Omental fat pad (tissue), 4 donors: ENCODE measurements at places on chromosomes 3 and 15.

- DNase-seq = no peak
These were observed 192.3 kb downstream of the IGSF11 start for GRCh38 chr3:118842147-118842863.

DNA sequence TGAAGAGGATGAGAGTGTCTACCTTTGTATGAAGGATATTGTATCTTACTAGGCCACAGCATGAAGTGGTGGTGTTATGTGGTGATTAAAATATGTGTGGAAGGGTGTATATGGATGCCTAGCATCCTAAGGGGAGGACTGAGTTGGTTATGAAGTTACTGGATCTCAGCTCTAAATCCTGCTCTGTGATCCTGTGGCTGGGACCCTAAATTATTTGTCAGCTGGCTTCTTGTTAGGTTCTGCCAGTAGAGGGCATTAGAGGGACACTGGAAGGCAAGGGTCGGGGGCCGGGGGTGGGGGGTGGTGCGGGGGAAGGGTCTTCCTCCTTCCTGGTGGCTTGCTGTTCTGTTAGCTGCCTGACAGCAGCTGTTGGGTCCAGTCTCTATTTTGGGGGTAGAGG, 34.9 kb downstream of the MORF4L1 start:
- DNase-seq = no peak

GRCh38 chr3:131735116-131735515, 232.3 kb upstream of the MRPL3 start:
- DNase-seq = no peak

GRCh38 chr3:71125738-71126137, 457.8 kb downstream of the FOXP1 start:
- DNase-seq = no peak

DNA sequence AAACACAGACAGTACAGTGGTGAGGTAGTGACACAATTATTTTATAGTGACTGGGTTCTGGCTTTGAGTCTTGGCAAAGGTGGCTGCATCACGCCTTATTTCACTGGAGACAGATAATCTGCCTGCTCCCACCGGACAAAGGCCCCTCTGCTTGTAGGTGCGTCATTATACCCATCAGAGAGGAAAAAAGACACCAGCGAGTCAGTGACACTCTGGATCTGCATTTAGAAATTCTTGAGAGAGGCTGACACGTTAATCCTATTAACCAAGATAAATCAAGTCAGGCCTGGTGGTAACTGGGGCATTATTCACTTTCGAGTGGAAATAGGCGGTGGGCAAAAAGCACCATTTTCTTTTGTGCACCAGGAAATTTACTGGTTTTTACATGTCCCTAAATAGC, 76.2 kb downstream of the NR2F2 start:
- DNase-seq = no peak

GRCh38 chr15:39936187-39936586, 2.3 kb downstream of the EIF2AK4 start:
- DNase-seq = no peak

GRCh38 chr3:149037684-149038083, 46.3 kb downstream of the GYG1 start:
- DNase-seq = no peak

DNA sequence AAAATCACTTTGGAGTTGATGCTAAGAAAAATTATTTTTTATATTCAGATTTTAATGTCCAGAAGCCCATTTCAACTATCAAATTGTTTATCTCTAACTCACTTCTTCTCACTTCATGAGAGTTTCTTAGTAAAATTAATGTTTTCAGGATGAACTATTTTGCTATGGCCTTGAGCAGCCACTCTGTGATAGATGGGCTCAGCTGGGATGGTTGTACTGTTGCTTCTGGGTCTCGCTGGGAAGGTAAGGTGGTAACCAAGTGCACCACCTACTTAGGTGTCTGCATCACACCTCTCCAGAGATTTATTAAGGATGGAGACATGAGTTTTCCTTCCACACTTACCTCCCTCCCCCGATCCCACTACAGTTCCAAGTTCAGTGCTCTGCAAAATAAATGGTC, 110.3 kb upstream of the ATP2B2 start:
- no peak for DNase-seq

GRCh38 chr3:21435871-21436270, 315.1 kb downstream of the ZNF385D start:
- DNase-seq = no peak

GRCh38 chr3:170808041-170808440, 62.0 kb downstream of the RPL22L1 start:
- DNase-seq = no peak

GRCh38 chr3:159472611-159473010, 516.0 kb upstream of the IL12A start:
- DNase-seq = no peak

DNA sequence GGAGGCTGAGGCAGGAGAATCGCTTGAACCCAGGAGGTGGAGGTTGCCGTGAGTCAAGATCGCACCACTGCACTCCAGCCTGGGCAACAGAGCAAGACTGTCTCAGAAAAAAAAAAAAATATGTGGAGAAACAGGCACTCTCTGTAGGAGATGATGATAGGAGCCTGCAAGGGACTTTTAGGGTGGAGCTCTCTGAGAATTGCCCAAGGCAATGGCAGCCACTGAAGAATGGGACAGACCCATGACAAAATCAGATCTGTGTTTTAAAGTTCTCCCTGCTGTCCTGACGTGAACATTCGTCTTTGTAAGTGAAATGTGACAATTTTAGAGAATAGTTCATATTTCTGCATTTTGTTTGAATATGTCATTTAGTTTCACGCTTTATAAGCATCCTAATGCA, 50.2 kb downstream of the SOX2 start:
- no peak for DNase-seq

GRCh38 chr15:48653913-48654670, 8.6 kb upstream of the FBN1 start:
- no peak for DNase-seq

GRCh38 chr3:114216186-114216970, 21.0 kb downstream of the ZNF80 start:
- DNase-seq = no peak

DNA sequence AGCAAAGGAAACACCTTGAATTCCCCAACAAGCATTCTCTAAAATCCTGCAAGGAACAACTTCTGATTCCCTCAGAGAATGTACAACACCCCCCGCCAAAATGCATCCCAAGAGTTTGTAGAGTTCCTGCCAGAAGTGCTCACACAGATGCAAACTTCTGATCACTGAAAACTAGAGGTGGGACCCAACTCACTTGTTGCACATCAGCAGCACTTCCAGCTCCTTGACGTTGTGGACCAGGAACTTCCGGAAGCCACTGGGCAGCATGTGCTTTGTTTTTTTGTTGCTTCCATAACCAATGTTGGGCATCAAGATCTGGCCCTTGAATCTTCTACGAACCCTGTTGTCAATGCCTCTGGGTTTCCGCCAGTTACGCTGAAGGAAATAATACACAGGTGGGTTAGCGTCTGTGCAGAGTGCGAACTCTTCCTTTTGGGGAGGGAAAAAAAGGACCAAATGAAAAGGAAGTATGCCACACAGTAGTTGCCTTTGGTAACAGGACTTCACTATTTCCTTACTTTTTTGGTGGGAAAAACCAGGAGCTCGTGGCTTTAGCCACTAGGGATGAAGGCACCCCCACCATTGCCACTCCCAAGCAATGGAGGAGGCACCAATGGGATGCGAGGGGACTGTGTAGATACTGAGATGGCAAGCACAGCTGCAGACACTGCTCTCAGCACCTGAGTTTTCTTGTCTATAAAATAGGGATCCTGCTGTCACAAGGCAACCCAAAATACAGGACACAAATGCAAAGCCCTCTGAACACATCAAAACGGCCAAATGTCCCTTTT, 2.0 kb downstream of the RPL32 start:
- DNase-seq = no peak

DNA sequence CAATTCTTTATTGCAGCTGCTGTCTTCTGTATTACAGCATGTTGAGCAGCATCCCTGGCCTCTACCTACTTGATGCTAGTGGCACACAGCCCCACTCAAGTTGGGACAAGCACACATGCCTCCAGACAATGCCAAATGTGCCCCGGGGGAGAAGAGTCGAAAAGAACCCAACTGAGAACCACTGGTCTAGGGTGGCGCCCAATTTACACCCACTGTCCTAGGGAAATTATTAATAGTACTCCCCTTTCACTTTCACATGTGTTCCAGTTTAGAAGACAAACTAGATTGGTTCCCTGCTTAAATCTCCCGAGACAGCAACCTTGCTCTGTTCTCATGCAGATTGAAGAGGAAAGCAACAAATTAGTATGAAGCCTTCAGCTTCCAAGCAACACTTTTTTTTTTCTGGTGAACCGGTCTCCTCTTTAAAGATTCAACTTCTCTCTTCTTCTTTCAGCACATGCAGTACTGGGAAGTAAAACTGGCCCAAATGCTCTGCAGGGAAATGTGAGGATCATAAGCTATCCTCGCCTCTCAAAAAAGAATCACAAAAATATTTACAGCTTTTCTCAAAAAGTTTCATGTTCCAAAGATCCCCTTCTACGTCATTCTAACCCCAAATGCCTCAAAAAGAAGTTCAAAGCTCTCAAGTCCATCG, 823.9 kb upstream of the CFAP20DC start:
- DNase-seq = no peak

- DNase-seq = no peak
These were observed 106.1 kb downstream of the WDR76 start for GRCh38 chr15:43932907-43933306.

DNA sequence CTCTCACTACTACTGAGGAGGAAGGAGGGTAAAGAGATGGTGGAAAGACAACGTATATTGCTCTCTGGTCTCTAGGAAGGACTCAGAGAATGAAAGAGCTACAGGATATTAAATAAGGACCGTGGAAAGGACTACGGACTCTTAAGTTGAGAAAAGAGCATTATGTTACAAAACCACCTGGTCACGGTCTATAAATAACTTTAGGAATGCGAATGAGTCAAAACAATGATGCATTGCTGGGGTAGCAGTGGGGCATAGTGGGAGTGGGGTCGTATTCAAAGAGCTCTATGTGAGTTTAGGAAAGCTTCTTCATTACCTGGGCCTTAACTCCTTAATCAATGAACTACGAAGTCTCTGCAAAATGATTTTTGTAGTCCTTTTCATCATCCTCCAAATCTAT, 295.7 kb upstream of the SOX14 start:
- DNase-seq = no peak

DNA sequence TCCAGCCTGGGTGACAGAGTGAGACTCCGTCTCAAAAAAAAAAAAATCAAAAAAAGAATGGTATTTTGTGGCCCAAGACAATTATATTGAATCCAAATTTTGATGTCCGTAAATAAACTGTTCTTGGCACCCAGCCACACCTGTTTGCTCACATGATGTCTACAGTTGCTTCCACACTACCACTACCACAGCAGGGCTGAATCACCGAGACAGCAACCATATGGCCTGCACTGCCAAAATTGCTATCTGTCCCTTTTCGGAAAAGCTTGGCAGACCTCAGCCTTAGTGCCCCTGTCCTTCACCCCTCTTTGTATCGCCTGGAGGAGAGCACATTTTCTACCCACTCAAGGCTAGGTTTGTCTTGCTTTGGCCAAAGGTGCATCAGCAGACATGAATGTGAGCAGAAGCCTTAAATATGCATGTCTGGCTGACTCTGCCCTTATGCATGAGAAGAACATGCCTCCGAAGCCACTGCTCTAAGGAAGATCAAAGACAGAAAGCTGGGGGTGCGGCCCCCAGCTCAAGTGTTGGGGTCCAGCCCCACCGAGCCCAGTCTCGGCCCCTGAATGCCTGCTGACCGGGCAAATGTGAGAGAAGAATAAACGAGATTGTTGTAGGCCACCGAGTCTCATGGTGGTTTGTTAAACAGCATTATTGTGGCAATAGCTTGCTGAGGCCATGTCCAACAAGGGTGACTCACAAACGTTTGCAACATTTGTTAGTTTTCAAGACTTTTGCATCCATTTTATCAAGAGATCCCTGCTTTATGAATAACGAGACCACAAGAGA, 108.1 kb downstream of the TPRA1 start:
- peak; percentile 13 for DNase-seq

GRCh38 chr3:138712086-138712485, 103.5 kb downstream of the FAIM start:
- no peak for DNase-seq

- no peak for DNase-seq
These were observed 4.7 kb downstream of the GAP43 start for GRCh38 chr3:115628075-115628412.
